ENCODE measurements at places on chromosomes 1 and 21.

DNA sequence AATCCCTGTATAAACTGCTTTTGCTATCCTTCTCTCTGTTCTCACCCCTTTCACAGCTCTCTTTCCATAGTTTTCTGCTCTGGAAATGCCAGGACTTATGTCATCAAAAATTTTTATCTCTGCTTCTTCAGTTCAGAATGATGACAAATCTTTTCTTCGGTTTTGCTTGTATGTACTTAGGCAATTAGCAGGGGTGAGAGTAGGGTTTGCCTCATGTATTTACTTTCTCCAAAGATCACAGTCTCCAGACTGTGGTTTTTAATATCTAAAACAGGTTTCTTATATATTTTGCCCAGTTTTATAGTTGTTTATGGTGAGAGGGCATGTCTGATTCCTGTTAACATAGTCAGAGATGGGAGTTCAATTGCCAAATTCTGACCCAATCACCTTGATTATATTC lies 235.4 kb upstream of the LYPLAL1 start:
- DNase-seq, result no peak

DNA sequence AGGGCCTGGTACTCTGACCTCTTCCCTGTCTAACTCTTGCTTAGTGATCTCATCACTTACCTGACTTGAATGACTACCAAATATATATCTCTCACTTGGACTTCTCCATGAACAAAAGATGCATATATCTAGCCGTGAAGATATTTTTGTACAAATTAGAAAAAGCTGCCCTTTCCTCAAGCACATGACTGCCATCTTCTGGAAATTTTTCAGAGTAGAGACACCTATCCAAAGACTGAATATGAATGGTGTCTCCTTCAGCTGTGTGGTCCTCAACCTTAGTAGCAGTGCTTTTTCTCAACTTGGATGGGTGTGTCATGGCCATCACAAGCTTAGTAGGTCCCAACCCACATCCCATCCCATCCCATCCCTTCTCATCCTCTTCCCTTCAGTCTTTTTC lies 142.3 kb downstream of the DNM3 start:
- DNase-seq, result no peak

DNA sequence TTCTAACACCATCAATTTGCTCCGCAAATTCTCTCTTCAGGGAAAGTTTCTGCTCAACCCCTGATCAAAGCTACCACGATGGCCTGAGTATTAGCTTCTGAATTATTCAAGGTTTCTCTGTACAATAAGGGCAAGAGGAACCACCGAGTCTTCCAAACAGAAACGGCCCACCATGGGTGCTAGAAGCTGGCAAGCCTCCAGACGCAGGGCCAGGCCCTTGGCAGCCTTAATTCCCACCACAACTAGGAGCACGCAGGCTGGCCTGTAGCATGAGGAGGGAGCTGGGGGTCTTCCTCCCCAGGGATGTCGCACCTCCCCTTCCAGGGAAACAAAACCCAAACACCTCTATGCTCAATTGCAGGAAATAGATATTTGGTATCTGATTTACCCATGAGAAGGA lies 11.1 kb downstream of the RSPH1 start:
- no peak for DNase-seq

DNA sequence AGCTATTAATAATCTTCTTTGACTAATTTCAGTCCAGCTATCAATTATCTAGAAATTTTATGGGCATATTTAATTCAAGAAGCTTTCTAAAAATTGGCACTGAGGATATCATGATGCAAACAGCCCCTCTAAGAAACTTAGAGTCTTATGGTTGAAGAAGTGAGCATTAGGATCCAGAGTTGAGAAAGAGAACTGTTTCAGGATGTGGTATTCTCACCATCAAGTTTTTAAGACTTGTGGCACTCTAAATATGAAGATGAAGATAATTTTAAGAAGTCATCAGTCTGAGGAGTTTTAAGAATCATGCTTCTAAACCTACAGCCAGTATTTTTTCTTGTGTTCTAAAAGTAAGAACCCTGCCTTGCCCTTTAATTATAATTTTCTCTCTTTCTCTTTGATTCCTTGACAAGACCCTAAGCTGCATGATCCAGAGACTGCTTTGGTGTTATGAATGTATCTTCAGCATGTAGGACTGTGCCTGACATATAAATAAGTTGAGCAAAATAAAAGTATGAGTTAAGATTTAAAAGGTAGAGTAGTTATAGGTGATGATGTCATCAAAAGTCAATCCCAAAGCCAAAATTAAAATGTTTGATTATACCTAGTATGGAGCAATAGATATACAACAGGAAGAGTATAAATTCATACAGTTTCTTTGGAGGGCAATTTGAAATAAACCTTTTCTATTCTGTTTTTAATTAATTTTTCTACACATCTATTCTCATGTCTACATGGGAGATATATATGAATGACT lies 39.1 kb downstream of the RPS6KC1 start:
- no peak for DNase-seq

GRCh38 chr1:61585714-61586113 lies 139.2 kb downstream of the TM2D1 start:
- DNase-seq, result no peak

DNA sequence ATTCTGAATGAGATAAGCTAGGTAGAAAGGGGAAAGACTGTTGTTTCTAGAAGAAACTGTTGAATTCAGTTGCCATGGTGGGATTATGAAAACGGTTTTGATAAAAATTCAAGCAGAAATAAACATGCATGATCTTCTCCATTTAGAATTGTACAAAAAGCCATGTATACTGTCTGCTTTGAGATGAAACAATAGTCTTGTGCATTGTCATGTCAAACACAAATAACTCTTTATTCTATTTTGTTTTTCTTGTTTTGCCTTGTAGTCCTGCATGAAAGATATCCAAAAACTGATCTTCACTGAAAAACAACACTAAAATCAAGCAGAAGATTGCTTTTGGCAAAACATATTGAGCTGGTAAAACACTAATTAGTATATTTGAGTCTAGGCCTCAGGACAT lies 659.9 kb downstream of the LTN1 start:
- DNase-seq, result no peak

DNA sequence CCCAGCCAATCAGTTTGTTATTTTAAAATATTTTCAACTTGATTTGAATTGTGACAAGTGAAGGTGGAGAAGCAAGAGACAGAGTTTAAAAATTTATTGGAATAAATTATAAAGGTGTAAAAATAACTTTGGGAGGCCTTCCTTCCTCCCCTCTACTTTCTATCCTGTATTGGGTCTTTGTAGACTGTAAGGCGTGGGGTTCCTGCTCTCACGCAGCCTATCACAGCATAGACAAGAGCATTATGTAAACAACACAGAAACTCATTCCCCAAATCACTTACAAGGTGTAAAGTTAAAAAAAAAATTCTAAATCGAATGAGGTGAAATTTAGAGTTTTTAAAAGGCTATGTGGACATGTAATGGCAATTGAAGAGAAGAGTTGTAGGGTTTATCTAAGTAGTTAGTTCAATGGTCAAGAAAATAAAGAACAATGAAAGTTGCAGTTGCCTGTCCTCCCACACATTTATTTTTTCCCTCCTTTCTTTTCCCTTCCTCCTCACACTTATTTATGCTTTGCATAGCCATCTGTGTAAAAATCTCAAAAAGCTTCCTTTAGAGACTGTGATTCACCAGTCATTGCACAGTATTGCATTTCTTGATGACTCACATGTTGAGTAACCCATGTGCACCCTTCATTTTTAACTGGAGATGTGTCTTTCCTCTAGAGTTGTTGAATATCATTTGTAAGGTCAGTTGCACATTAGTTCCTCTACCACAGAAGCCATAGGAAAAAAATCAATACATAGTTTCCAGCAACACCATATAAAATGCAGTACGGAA lies 242.2 kb downstream of the PTPRC start:
- DNase-seq, result no peak

DNA sequence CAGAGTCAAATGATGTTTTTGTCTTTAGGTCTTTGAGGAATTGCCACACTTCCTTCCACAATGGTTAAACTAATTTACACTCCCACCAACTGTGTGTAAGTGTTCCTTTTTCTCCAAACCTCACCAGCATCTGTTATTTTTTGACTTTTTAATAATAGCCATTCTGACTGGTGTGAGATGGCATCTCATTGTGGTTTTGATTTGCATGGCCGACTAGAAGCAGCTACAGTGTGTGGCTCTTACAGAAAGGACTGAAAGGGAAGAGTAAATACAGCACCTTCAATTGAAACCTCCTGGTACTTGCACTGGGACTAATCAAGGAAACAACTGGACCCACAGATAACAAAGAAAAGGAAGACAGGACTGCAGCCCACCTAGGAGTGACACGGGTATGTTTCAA lies 668.0 kb upstream of the RGS18 start:
- no peak for DNase-seq

DNA sequence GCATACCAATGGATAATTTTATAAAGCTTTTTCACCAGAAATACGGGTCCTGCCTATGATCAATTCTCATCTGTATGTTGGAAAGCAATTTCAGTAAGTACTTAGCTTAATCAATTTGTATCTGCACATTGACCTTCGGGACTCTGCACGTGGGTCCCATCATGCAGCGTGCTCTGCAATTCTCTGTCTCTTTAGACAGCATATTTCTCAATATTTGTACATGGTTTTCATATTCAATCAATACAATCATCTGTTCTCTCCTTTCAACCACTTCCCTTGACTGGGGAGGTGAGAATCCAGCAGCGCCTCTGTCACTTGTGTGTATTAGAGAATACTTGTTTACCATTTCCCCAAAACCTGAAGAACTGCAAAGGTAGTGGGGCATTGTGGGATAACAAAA lies 220.5 kb downstream of the TNR start:
- no peak for DNase-seq

- DNase-seq, result peak; percentile 57
These were observed 6.9 kb downstream of the TNFRSF1B start for GRCh38 chr1:12173631-12174121.

- DNase-seq, result no peak
These were observed 701 bp downstream of the DEDD start for GRCh38 chr1:161131523-161132409.

GRCh38 chr1:118298397-118298796 lies 113.4 kb upstream of the SPAG17 start:
- DNase-seq, result no peak

- DNase-seq, result no peak
These were observed 320.9 kb upstream of the CAMK1G start for GRCh38 chr1:209262631-209263030.

GRCh38 chr1:226657895-226658545 lies 81.1 kb downstream of the ITPKB start:
- no peak for DNase-seq

DNA sequence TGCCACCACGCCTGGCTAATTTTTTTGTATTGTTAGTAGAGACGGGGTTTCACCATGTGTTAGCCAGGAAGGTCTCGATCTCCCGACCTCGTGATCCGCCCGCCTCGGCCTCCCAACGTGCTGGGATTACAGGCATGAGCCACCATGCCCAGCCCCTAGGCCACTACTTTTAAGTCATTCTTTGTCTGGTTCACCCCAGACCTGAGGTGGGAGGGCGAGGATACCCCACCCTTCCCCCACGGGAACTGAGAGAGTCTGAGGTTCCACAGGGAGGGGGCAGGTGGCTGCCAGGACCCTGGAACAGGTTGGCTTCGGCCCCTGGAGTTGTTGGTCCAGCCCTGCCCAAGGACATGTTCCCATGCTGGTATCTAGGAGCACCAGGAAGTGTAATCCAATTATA lies 7.7 kb upstream of the SDC3 start:
- no peak for DNase-seq

- DNase-seq, result no peak
These were observed 73.6 kb upstream of the SLC25A33 start for GRCh38 chr1:9465640-9466039.

GRCh38 chr1:170230323-170230722 lies 84.6 kb downstream of the NTMT2 start:
- no peak for DNase-seq

DNA sequence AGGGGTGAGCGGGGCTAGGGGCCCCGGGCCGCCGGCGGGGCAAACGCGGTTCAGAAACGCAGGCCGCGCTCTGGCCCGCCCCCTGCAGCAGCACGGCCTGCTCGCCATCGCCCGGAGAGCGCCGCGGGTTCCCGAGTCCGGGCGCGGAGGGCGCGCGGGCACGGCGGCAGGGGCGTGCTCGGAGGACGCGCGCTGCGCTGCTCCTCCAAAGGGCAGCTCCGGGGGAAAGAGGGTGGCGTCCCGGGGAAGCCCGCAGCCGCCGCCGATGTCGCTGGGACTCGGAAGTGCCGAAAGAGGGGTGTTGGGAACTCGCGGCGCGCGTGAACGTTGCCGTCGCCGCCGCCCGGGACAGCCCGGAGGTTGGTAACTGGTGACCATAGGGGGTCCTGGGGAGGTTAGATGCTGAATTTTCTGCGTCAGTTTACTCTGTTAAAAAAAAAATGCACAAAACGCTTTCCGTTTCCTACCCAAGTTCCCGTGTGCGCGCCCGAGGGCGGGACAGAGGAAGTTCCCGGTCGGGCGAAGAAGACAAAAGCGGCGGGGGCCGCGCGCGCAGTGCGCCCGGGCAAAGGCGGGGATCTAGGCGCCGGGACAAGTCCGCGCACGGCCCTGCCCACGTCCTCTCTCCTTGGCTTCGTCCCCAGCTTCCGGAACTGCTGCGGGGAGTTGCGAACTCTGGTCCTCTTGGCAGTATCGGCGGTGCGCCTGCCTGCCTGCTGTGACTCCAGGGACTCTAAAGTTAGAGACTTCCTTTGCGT lies at the start of gene HHAT:
Gene HHAT (plus strand): TSS at position 157 of the 758 bp plus-strand sequence. CDS start 20,074 bp downstream, outside the sequence.
- peak; percentile 38 for DNase-seq
